ENCODE measurements at places on chromosomes 5 and 9. TPM values are rescaled to one million over a fixed set of nuclear protein-coding genes. Genes with fewer than 3 reads are reported as not detected.

DNA sequence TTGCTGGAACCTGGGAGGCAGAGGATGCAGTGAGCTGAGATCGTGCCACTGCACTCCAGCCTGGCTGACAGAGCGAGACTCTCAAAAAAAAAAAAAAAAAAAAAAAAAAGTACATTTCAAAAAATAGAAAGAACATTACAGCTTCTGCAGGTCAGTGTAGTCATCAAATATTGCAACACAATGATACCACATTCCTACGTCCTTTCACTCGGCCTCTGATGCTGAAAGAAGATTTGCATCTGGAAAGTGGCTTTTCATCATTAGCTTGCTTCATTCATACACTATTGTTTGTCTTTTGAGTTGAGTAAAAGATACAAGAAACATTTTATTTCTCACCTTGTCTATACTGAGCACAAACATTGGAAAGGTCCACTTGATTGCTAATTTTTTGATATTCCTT is 59.6 kb upstream of the CPLANE1 start:
- H3K27ac ChIP-seq: no peak overlapping the region
- no peaks in the 10 kb centered on the region for H3K27me3 ChIP-seq
- H3K4me1 ChIP-seq: peaks cover 5% of the 10 kb centered on the region
- H3K4me3 ChIP-seq: no peak overlapping the region
- no peak for DNase-seq
- H3K36me3 ChIP-seq: peaks cover 87% of the 10 kb centered on the region

DNA sequence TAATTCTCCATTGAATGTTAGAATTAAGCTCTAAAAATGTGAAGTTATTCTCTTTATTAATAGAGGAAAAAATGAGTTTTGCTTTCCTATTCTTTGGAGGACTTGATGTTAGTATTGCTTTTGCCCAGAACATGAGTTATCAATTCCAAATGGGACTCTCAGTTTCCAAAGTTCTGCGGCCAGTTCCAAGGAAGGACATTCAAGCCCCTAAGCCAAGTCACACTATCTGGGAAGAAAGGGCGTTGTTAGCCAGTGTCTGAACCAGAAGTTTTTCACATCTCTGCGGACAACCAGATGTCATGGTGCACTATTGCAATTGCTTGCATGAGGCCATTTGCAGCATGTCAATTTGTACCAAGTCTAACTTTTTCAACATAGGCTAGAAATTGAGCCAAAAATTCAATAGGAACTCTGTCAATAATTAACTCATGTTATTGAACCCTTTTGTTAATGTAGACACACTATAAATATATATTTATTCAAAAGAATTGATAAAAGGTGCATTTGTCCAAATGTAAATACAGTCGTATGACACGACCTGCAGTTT is 183.3 kb upstream of the PIK3R1 start:
- no peak for DNase-seq
- no peaks in the 10 kb centered on the region for H3K27me3 ChIP-seq
- H3K36me3 ChIP-seq: no peaks in the 10 kb centered on the region
- H3K4me3 ChIP-seq: no peak overlapping the region
- H3K27ac ChIP-seq: no peak overlapping the region

DNA sequence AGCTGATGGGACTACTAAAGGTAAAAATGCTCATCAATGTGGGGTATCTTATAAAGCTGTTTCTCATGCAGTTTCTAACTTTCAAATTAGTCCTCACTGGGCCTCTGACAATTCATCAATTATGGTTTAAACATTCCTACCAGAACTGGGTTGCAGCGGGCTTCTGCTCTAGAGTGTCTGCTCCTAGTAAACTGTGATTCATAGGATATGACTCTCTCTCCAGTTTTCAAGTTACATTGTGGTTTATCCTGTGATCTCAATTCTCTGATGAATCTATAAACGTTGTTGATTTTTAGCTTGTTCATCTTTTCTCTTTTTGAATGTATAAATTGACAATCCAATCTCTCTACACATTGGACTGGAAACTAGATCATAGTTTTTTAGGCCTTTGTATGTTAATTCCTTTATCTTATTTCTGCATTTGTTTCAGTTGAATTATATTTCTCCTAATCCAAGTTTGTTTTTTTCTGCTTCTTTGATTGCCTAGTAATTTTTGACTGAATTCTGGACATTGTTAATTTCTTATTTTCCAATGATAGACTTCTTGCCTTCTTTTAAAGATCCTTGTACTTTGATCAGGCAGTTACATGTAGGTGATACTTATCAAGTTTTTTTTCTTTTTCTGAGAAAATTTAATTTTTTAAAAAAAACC is 822.6 kb downstream of the TLE1 start:
- DNase-seq: no peak
- H3K27me3 ChIP-seq: no peaks in the 10 kb centered on the region
- H3K36me3 ChIP-seq: no peaks in the 10 kb centered on the region
- H3K4me1 ChIP-seq: no peaks in the 10 kb centered on the region

- peak; percentile 47 for DNase-seq
- no peaks in the 10 kb centered on the region for H3K27me3 ChIP-seq
- no peak overlapping the region for H3K4me3 ChIP-seq
- H3K36me3 ChIP-seq: no peaks in the 10 kb centered on the region
- no peak overlapping the region for H3K27ac ChIP-seq
These were observed 410.1 kb downstream of the DMRT2 start for GRCh38 chr9:1460143-1460769.

- H3K4me3 ChIP-seq: no peak overlapping the region
- DNase-seq: peak; percentile 93
- H3K27ac ChIP-seq: no peak overlapping the region
- peaks cover 75% of the 10 kb centered on the region for H3K27me3 ChIP-seq
These were observed 1.7 kb upstream of the SLIT3 start for GRCh38 chr5:169302491-169303118.

DNA sequence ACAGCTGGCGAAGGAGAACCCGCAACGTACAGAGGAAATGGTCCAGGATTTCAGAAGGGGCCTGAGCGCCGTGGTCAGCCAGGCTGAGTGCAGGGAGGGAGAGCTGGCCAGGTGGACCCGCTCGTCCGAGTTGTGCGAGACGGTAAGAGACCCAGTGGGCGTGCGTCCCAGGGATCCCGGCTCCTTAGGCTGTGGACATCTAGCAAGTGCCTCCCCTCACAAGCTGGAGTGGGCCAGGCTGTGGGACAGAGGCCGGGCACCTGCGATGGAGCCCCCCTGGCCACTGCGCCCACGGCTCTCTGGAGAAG is 29.5 kb upstream of the LRRC14B start:
- DNase-seq: no peak
- no peaks in the 10 kb centered on the region for H3K4me1 ChIP-seq
- H3K27ac ChIP-seq: no peak overlapping the region
- no peaks in the 10 kb centered on the region for H3K36me3 ChIP-seq
- no peaks in the 10 kb centered on the region for H3K27me3 ChIP-seq

The TMEM232 gene
- total RNA-seq: 3.0 TPM

The PCDHGC3 gene
- 13.9 TPM for total RNA-seq
